ENCODE measurements at places on chromosomes 1 and 21.

GRCh38 chr1:197320991-197321531 is 53.0 kb downstream of the CRB1 start:
- peak; percentile 76 for DNase-seq

DNA sequence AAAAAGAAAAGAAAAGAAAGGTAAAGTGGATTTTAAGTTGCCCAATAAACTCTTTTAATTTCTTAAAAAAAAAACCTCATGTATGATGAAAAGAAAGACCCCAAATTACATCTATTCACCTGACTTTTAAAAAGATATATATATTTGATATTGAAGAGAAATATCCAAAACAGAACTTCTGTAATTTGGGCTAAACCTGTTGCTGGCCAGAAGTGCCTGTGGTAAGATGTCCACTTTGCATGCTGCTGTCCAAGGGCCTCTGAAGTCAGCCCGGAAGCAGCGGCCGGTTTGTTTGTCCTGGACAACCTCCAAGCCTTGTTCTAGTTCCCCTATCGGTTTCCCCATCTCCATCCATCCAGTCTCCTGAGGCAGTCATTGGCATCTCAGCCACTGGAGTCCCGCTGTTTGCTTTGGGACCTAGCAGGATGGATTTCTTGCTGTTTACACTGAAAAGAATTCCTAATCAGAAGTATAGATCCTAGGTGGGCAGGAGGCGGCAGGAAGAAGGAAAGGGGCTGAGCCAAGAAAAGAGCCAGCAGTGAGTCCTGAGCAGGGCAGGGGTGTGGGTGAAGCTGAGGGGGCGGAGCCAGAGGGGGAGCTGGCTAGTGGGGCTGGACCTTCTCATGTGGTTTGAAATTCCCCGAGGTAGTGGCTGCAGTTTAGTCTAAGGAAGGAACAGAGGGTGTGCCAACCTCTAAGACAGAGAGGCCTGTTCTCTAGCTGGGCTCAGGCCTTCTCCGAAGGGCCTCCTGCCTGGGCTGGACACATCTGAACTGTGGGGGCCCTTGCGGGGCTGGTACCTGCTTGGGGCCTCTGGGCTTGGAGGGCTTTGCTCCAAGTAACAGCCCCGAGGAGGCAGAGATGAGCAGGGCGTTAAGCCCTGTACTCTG is 3.3 kb downstream of the NCMAP start:
- DNase-seq = peak; percentile 89

DNA sequence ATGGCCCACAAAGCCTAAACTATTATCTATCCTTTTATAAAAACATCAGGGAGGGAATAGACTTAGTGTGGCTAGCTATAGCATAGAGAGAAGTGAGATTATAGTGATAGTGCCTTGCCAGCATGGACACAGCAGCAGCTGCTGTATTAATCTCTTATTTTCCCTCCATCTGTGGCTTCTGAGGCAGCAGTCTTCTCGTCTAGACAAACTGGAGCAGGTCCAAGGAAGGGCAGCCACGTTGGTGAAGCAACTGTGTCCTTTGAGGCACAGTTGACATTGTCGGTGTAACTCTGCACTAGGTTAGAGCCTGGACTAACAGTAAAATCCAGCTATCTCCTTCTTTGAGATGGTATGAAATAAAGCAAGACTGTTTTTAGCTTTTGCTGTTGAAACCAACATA is 131.3 kb downstream of the CACHD1 start:
- no peak for DNase-seq

- no peak for DNase-seq
Measured at GRCh38 chr1:212699625-212700222, at the start of gene BATF3. TSS of gene BATF3 (minus strand) at chr1:212699840. CDS start at chr1:212699762, 78 bp downstream.

- DNase-seq = no peak
Measured at GRCh38 chr1:246709835-246710234, 14.4 kb upstream of the SCCPDH start.

DNA sequence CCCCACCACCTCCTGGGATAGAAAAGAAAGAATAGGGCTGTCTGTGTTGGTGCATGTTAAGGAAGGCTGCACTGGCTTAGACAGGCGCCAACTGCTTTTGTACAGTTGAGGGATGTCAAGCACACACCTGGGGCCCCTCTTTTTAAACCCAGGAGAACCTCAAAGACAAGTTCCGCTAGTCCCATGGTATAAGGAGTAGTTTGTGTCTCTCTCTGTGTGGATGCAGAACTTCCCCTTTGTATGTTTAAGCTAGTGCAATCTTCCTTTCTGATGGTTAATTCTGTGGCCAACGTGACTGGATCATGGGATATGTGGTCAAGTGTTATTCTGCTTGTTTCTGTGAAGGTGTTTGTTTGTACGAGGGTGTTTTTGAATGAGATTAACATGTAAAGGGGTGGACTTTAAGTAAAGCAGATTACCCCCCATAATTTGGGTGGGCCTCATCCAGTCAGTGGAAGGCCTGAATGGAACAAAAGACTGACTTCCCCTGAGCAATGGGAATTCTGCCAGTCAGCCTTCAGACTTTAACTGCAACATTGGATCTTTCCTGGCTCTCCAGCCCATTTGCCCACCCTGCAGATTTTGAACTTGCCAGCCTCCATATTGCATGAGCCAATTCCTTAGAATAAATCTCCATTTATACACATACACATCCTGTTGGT is 9.5 kb upstream of the DUSP10 start:
- no peak for DNase-seq

- DNase-seq = peak; percentile 92
Measured at GRCh38 chr1:216221260-216221700, 202.0 kb downstream of the USH2A start.

GRCh38 chr1:46490656-46491442 is 1.2 kb downstream of the DMBX1 start:
- no peak for DNase-seq

DNA sequence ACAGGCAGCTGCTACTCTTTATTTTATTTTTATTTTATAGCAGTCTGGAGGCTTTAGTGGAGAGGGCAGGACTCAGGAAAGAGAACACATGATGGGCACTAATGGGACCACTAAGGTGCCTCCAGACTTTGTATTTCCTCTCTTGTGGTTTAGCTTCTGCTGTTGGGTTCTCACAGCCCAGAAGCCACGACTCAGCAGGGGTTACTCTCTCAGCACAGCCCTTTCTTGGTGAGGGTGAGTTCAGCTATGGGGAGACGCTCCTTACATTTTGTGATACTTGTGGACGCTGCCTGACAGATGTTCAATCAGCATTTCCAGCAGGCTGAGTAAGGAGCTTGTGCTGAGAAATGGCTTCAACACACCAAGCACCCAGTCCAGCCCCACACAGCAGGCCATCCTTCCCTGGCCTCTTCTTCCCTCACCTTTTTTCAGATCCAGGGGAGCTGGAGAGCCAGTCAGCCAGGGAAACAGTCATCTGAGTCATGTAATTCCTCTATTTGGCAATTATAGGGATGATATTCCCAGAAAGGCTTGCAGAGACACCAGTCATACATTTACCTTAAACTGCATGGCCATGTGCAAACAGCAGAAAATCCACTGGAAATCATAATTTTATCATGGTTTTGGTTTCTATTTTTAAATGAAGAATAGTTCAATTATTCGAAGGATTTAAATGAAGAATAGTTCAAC is 53.2 kb upstream of the RAB3GAP2 start:
- no peak for DNase-seq

GRCh38 chr1:1024771-1025699 is 5.1 kb downstream of the AGRN start:
- peak; percentile 82 for DNase-seq

DNA sequence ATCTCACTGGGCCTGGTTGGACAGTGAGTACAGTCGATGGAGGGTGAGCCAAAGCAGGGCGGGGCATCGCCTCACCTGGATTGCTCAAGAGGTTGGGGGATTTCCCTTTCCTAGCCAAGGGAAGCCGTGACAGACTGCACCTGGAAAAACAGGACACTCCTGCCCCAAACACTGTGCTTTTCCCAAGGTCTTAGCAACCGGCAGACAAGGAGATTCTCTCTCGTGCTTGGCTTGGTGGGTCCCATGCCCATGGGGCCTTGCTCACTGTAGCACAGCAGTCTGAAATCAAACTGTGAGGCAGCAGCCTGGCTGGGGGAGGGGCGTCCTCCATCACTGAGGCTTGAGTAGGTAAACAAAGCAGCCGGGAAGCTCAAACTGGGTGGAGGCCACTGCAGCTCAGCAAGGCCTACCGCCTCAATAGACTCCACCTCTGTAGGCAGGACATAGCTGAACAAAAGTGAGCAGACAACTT is 11.3 kb downstream of the C1orf105 start:
- DNase-seq = no peak

GRCh38 chr1:42340901-42341300 is 5.9 kb upstream of the FOXJ3 start:
- no peak for DNase-seq

DNA sequence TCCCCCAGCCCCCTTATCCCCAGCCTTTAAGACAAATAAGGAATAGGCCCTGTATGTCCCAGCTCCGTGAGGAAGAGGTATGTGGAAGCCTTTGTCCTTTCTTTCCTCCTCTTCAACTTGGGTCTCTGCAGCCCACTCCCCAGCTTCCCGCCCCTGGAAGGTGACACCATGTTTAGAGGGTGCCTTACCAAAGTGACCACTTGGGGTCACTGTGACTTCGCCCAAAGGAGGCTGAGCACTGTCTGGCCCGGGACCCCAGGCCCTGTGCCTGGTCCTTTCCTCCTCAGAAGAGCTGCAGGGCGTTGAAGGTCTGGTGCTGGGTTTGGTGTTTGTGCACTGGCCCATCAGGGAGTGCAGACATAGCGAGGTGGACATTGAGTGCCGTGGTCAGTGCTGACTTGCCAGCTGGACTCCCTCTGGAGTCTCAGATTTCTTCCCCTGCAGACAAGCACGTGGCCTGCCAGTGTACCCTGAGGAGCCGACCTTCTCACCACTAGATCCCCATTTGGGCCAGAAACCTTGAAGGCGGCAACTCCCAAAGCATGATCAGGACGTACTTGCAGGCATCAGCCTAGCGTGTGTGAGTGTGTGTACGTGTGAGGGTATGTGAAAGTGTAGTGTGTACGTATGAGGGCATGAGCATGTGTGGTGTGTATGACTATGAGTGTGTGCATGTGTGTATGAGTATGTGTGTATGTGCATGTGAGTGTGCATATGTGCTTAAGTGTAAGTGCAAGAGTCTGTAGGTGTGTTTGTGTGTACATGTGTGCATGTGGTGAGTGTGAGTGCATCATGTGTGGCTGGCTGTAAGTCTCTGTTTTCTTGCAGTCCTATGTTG is 181.4 kb upstream of the KIAA0040 start:
- no peak for DNase-seq

DNA sequence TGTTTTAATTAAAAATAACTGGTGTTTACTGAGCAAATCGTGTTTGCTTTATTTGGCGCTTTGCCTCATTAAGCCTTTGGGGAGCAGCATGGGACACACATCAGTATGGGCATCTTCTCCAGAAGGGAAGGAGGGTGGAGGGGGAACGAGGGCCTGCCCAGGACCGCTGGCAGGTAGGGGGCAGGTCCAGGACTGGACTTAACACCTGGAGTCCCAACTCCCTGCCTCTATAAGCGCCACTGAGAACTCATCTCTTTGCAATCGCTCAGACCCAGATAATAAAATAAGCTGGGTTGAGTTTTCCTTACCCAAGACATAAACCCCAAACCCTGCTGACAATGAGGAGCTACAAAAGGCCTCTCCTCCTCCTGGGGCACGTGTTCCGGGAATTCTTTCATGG is 15.1 kb downstream of the ABCG1 start:
- no peak for DNase-seq

- no peak for DNase-seq
Measured at GRCh38 chr21:44804762-44805161, 3.1 kb upstream of the UBE2G2 start.

DNA sequence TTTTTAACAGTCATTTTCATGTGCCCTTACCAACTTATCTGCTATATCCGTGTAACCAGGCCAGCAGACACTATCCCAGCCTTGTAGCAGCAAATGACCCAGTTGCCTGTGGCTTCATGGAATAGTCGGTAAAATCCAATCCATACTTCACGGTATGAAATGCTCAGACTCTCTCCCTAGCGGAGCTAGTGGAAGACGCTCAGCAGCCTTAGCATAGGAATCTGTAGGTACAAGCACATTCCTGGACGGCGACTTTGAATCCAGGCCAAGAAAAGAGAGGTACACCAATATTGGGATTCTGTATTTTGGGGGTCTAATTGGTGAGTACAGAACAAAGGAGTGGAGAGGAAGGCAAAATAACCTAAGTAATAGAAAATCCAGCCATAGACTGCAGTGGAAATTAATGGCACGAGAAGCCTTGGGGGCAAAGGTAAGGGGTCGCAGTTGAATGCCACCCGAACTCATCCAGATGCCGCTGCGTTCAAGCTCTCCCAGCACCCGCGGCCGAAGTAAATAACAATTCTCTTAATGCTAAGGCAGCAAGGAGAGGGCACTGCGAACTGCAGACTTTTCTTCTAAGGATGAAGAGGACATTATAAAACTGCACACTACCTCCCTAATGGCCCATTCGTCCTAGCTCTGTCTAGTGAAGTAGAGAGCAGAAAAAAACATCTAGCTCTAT is 17.7 kb upstream of the TBX15 start:
- DNase-seq = no peak

GRCh38 chr1:77388661-77389060 is 106.8 kb downstream of the AK5 start:
- no peak for DNase-seq

DNA sequence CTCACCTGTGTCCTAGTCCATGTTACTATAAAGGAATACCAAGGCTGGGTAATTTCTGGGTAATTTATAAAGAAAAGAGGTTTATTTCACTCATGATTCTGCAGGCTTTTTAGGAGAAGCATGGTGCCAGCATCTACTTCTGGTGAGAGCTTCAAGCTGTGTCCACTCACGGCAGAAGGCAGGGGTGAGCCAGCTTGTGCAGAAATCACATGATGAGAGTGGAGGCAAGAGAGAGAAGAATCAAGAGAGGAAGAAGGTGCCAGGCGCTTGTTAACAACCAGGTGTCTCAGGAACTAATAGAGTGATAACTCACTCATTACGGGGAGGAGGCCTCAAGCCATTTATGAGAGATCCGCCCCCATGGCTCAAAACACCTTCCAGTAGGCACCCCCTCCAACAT is 67.5 kb upstream of the CD34 start:
- no peak for DNase-seq

DNA sequence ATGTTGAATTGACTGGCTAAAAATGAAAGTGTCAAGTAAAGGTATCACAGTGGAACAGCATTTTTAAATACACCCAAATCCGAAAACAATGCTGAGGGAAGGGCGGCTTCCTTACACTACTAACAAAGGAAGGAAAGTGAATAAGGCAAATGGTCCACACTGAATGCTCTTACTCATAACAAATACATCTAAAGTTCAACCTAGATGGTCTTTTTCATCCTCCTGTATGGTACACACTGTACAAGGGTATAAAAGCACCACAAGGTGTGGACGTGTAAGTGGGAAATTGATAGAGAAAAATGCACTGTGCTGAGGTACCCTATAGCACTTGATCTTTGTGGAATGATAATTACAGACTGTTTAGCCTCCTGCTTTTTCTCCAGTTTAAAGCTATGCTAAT is 7.1 kb upstream of the PALMD start:
- DNase-seq = no peak
